ENCODE measurements at places on chromosomes 1 and 21. TPM values are rescaled to one million over a fixed set of nuclear protein-coding genes. Genes with fewer than 3 reads are reported as not detected.

DNA sequence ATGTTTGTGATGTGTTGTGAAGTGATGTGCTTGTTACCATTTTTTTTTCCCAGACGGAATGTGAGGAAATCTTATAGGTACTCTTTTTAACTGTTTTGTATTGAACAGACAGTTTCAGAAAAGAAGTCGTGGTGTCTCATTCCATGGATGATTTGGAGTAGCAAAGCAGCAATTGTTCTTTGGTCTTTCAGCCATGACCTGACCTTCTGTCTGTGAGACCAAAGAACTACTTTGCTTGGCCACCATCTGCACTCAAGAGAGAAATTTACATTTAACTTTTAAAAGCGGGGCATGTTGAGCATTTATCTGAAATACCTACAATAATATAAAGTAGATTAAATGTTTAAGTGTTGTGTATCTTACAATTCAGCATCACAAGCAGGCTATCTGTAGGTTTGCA is 90.2 kb downstream of the SDCCAG8 start:
- H3K4me1 ChIP-seq = no peaks in the 10 kb centered on the region
- H3K27ac ChIP-seq = no peak overlapping the region
- no peaks in the 10 kb centered on the region for H3K36me3 ChIP-seq
- no peak overlapping the region for H3K4me3 ChIP-seq

The POTED gene
- total RNA-seq = not detected

DNA sequence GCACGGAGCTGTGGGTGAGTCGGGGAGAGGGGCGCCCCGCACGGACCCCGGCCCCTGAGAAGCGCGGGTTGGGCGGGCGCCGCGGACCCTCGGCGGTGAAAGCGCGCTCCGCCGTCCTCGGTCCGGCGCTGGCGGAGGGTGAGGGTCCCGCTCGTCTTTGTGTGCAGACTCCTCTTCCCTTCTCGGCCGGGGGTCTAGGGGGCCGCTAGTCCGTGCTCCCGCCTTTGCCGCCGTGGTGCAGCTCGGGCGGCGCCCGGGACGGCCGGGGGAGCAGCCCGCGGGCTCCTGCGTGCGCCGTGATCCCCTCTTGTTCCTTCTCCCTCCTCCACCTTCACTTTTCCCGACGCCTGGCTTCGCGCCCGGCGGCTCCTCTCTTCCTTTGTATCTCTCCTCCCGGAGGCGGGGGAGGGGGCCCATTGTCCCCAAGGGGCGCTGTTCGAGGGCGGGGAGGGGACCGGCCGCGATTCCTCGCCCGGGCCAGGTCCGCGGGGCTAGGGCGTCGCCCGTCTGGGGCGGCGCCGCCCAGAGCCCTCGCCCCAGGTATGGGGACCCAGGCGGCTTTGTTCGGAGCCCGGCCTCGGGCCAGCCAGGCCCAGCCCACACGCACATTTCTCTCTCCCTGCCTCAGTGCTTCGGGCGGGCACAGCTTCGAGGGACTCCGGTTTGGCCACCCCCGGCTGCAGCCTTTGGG is 519 bp downstream of the FNBP1L start:
- peak overlapping the region; percentile 98 for H3K27ac ChIP-seq
- peaks cover 8% of the 10 kb centered on the region for H3K4me1 ChIP-seq
- H3K36me3 ChIP-seq = no peaks in the 10 kb centered on the region
- peak; percentile 69 for DNase-seq
- no peaks in the 10 kb centered on the region for H3K27me3 ChIP-seq
- H3K4me3 ChIP-seq = peak overlapping the region; percentile 95

- no peak for DNase-seq
- H3K27ac ChIP-seq = no peak overlapping the region
- H3K4me1 ChIP-seq = peaks cover 59% of the 10 kb centered on the region
- H3K36me3 ChIP-seq = peaks cover 24% of the 10 kb centered on the region
- no peaks in the 10 kb centered on the region for H3K27me3 ChIP-seq
Measured at GRCh38 chr1:26727476-26727875, 31.7 kb downstream of the ARID1A start.

DNA sequence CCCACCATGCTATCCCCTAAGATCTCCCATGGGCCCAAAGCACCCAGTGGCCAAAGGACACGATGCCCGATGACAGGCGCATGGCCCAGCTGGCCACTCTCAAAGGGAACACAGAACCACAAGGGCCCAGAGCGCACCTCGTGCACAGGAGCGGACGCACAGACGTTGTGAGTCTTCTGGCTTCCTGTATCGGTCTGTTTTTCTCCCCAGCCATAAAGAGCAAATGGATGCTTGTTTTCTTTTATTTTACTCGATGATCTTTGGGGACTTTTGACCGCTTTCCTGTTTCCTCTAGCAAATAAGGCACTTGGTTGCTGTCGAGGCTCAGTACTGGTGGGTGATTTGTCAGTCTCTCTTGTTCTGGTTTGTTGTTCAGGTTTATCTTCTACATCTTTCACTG is 16.2 kb downstream of the CCSAP start:
- H3K4me1 ChIP-seq = no peaks in the 10 kb centered on the region
- H3K36me3 ChIP-seq = no peaks in the 10 kb centered on the region
- H3K27ac ChIP-seq = no peak overlapping the region
- no peaks in the 10 kb centered on the region for H3K27me3 ChIP-seq
- H3K4me3 ChIP-seq = no peak overlapping the region

DNA sequence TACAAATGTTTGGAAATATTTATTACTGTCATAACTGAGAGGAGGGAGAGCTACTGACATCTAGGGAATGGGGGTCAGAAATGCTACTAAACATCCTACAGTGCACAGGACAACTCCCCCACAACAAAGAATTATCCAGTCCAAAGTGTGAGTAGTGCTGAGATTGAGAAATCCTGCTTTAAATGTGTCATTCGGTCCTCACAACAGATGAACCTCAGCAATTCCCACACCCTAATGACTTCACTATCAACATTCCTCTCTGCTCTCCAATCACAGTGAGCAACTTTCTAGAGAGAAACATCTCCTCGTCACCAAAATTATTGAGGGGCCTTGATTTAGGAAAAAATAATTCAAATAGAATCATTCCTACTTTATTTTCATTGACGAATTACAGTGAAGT is 18.0 kb downstream of the OMA1 start:
- peaks cover 3% of the 10 kb centered on the region for H3K4me1 ChIP-seq
- no peaks in the 10 kb centered on the region for H3K36me3 ChIP-seq
- no peak overlapping the region for H3K4me3 ChIP-seq
- no peaks in the 10 kb centered on the region for H3K27me3 ChIP-seq
- no peak for DNase-seq

DNA sequence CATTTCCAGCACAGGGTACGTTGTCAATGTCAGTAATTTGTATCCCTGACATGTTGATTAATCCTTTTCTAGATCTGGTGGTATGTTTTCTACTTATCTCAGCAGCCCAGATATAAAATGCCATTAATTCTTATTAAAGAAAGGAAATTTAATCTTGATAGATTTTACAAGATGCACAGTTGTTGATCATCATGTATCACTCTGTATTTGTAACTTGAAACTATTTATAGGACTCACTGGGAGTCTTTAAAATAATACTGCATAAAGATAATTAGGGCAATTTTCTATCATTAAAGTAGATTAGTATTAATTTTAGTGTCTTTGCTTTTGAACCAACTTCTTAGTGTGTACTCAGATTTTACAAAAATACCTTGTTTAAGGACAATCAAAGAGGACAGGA is 84.9 kb downstream of the GREM2 start:
- peaks cover 29% of the 10 kb centered on the region for H3K4me1 ChIP-seq
- H3K36me3 ChIP-seq = no peaks in the 10 kb centered on the region
- H3K4me3 ChIP-seq = no peak overlapping the region
- H3K27me3 ChIP-seq = no peaks in the 10 kb centered on the region
- no peak overlapping the region for H3K27ac ChIP-seq

The MXRA8 gene
- 57.1 TPM for total RNA-seq

DNA sequence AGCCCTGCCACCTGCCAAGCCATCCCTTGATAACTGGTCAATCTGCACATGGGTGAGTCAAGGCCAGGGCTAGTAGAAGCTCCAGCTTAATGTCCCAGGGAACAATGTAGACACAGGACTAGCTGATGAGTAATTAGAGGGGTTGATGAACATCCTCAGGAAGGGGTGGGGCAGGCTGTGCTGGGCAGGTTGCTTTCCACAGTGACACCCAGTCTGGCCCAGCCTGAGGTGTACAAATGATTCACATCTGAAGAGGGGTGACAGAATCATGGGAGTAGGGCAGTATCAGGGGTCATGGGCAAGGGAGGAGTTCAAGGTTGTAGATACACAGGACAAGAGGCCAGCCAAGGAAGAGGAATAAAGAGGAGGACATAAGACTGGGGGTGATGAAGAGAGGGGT is 4.3 kb downstream of the LPAR3 start:
- no peaks in the 10 kb centered on the region for H3K27me3 ChIP-seq
- H3K4me1 ChIP-seq = peaks cover 10% of the 10 kb centered on the region
- H3K4me3 ChIP-seq = no peak overlapping the region
- H3K27ac ChIP-seq = no peak overlapping the region
- H3K36me3 ChIP-seq = no peaks in the 10 kb centered on the region
- DNase-seq = no peak

The ZBTB8B gene
- total RNA-seq = not detected

The OR2AK2 gene
- total RNA-seq = not detected

DNA sequence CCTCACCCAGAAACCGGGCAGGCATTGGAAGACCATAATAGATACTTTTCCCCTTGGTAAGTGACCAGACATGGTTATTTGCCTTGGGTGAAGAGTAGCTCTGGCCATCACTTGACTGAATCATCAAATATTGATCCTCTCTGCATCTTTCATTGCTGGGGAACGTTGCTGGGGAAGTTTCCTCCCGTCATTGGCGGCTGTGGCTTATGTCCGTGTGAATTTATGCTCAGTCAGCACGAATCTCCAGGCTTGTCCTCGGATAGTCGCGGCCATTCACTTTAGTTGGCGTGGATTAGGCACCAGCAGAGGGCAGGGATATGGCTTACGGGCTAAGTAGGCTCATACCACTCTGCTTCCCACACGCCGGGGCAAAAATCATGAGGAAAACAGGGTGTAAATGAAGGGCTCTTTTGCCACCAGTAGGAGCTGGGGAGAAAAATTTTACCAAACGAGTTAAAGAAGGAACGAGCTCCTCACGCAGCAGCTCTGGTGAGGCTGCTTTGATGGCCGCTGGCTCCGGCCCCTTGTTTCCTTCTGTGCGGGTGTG is 473.4 kb downstream of the CAMTA1 start:
- no peak for DNase-seq
- no peak overlapping the region for H3K4me3 ChIP-seq
- no peak overlapping the region for H3K27ac ChIP-seq
- no peaks in the 10 kb centered on the region for H3K36me3 ChIP-seq

DNA sequence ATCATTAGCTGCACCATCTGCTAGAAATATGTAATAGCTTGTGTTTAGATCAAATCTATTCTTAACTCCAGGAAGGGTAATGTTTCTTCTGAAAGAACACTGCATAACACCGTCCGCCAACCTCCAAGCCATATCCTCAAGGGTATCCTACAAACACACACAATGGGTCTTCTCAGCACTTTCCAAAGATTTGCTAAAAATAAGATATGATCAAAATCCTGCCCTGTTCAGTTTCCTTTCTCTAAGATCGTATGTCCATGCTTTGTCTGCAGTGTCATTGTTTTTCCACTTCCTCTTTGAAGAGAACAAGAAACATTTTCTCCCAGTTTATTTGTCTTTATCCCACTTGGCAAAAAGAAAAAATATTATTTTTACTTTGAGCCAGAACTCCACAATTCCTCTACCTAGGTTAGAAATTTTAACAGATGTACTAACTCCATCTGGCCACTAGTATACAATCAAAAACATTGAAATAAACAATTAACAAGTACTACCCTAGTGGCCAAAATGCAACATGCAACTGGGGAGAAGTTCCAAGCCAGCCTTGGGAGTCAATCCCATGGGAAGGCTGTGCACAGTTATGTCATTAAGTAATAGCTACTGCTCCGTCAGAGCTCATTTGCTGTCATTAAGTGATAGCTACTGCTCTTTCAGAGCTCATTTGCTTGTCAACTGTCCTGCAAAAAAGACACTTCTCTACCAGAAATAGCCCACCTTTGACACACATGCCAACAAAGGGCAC is 37.8 kb downstream of the FRRS1 start:
- no peaks in the 10 kb centered on the region for H3K4me1 ChIP-seq
- no peak overlapping the region for H3K4me3 ChIP-seq
- H3K36me3 ChIP-seq = peaks cover 3% of the 10 kb centered on the region
- no peak for DNase-seq
- H3K27ac ChIP-seq = peak overlapping the region; percentile 43

DNA sequence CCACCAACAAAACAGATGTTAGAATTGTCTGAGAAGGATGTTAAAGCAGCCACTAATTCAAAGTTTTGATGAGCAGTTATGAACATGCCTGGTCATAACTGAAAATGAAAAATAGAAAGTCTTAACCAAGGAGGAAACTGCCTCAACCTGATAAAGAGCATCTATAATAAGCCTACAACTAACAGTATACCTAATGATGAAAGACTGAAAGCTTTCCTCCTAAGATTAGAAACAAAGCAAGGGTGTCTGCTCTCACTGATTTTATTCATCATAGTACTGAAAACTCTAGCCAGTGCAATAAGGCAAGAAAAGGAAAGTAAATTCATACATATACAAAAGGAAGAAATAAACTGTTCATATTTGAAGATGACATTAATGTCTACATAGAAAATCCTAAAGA is 82.0 kb downstream of the KCNK1 start:
- no peaks in the 10 kb centered on the region for H3K27me3 ChIP-seq
- no peak overlapping the region for H3K27ac ChIP-seq
- no peaks in the 10 kb centered on the region for H3K36me3 ChIP-seq
- H3K4me3 ChIP-seq = no peak overlapping the region
- DNase-seq = no peak

DNA sequence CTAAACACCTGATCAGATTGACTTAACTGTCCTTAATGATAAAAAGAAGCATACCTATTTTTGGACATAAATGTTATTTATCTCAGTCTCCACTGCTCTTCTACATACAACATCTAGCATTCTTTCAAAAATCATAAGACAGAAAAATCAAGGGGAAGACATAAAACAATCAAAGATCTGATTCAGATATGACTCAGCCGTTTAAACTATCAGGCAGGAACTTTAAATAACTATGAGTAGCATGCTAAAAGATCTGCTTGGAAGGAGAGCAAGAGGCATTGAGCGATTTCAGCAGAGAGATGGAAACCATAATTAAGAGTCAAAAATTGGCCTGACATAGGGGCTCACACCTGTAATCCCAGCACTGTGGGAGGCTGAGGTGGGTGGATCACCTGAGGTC is 27.2 kb upstream of the SLC22A15 start:
- H3K4me1 ChIP-seq = peaks cover 11% of the 10 kb centered on the region
- no peak for DNase-seq
- H3K27me3 ChIP-seq = no peaks in the 10 kb centered on the region
- no peak overlapping the region for H3K4me3 ChIP-seq
